Activated naive CD4-positive, alpha-beta T cell treated with anti-CD3 and anti-CD28 coated beads, Interleukin-2, amount 10 ng/mL, durations not matched to agents 7 days and 5 days (primary cell): ENCODE measurements at places on chromosomes 12 and 14.

- DNase-seq: no peak
These were observed 15.4 kb upstream of the ANKLE2 start for GRCh38 chr12:132776816-132777568.

DNA sequence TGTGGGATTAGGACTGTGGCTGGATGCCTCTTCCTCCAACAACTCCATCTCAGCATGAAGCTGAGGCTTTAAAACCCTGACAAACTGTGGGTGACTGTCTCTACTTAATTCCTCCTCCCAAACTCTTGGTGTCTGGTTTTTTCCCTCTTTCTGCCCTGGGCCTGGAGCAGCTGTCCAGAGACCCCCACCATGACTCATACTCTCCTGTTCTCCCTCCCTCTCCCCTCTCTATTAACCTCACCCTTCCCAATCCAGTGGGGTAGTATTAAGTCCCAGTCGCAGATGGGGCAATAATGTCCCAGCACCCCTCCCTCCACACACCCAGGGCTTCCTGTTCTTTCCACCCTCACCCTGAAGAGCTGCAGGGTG is 2.0 kb upstream of the DNAJC14 start:
- DNase-seq: no peak

- no peak for DNase-seq
These were observed 25.4 kb downstream of the PPM1A start for GRCh38 chr14:60274448-60274847.

DNA sequence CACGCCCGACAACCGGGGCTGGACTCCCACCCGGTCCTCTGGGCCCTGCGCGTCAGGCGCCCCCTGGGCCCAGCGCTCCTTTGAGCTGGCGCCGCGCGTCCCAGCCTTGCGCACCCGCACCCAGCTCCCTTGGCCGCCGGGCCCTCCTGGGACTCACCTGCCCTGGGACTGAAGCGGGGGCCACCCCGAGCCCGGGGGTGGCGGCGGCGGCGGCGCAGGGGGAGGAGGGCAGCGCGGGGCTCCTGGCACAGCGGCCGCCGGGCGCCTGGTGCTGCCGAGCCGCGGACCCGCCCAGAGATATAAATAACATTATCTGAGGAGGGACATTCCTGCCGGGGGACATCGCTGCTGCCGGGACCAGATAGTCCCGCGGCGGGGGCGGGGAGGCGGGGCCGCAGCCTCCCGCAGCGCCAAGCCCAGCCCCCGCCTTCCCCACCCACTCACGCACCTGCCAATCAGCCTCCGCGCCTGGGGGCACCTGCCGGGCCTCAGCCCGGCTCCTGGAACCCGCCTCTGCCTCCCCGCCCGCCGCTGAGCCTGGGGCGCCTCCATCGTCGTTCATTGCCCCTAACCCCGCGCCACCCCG is at the start of gene SPTB:
Gene SPTB (minus strand): TSS at position 273 of the 586 bp plus-strand sequence. CDS start 56,813 bp downstream, outside the sequence.
- DNase-seq: peak; percentile 73

- no peak for DNase-seq
These were observed 26.9 kb downstream of the CLEC6A start for GRCh38 chr12:8482571-8483061.

- no peak for DNase-seq
These were observed 2.8 kb downstream of the VPS29 start for GRCh38 chr12:110498984-110499706.

GRCh38 chr14:82805892-82806825 is 1272.5 kb upstream of the SEL1L start:
- no peak for DNase-seq

DNA sequence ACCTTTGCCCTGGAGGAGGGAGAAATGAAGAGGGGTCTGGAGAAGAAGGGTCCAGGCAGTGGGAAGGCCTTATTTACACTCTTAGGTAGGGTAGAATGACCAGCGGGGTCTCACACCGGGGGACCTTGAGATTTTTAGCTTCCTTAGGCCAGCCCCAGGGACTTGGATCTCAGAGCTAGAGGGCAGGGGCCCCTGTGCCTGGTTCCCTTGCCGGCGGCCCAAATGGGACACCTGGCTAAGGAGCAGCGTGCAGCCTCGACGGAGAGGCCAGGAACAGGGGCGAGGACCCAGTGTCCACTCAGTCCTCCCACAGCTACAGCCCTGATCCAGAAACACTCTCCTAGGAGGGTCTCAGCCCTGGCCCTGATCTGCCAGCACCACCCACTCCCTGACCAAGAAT is 41.8 kb downstream of the DIO3 start:
- DNase-seq: no peak

GRCh38 chr12:108316176-108317086 is 22.7 kb downstream of the CMKLR1 start:
- no peak for DNase-seq

DNA sequence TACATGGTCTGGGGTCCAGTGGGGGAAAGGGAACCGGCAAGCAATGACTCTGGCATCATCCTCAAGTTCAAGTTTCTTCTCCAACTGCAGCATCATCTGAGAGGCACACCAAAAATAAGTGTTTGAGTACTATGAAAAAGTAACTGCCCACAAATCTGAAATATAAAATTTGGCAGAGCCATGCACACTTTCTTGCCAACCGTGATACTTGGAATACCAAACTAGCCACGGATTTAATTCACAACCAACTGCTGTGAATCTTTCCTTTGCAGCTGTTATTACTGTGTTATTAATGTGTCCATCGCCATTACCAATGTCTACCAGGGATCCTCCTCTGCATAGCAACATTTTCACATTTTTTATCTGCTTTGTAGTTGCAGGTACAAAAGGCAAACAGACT is 74.6 kb downstream of the GXYLT1 start:
- no peak for DNase-seq

DNA sequence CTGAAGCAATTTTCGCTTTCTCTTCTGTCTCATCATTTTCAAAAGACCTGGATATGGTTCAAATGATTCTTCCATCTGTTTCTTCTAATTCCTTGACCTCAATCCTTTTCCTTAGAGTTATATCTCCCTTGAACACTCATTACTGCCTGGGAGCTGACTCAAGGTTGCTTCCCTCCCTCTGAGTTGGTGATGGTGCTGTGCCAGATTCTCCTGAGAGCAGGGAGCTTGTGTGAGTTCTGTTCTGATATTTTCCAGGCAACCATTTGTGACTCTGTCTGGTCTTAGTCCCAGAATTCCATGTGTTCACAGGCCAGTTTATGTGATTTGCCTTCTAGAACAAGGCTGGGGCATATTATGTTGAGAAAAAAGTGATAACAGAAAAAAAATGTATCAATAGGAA is 505.1 kb upstream of the SYT1 start:
- DNase-seq: no peak

DNA sequence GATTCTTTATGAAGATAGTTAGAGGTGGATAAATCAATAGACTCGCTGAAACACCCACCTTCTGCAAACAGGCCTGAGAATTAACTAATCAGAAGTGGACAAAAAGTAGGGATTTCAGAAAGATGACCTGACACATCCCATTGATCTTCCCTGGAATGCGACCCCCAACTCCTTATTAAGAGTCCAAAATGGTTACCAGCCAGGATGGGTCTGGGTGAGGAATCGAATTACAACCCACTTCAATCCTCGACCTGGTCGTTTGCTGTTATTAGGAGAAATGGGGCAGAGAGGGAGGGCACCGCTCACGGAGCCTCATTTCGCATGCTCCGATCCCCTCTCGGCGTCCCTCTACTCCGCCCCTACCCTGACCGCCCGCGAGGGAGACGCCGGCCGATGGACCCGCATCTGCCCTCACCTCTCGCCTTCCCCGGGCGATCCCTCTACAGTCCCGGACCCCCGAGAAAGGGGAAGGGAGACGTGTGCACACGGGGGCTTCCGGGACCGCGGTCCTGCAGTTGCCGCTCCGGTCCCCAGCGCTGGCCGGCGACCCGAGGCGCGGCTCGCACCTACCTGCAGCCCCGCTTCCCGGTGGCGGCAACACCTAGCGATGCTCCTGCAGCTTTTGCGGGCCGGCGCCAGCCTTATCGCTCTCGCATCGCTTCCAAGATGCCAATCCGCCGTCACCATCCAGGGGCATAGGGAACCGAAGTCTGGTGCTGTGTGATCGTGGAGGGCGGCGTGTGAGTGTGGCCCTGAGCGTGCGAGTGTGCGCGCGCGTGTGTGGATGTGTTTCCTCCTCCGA is 69.3 kb upstream of the USP15 start:
- peak; percentile 32 for DNase-seq

GRCh38 chr12:50058743-50059312 is 1.4 kb downstream of the ASIC1 start:
- peak; percentile 31 for DNase-seq

- DNase-seq: no peak
These were observed 277.9 kb downstream of the SSPN start for GRCh38 chr12:26473291-26473690.

DNA sequence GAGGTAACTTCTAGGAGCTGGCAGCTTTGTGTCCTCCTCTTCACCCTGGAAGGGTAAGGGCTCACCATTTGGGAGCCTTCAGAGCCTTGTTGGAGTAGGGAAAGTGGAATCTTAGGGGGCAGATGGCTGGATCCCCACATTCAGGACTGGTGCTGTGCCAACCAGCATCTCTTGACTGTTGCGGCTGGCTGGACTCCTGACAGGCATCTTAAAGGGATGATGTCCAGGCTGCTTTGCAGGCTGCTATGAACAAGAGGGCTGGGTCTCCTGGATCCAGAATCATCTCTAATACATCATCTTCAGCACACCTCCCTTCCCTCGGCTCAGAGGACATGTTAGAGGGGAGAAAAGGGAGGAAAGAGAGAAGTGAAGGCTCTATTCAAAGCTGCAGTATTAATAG is 4.4 kb downstream of the CACNB3 start:
- DNase-seq: no peak

DNA sequence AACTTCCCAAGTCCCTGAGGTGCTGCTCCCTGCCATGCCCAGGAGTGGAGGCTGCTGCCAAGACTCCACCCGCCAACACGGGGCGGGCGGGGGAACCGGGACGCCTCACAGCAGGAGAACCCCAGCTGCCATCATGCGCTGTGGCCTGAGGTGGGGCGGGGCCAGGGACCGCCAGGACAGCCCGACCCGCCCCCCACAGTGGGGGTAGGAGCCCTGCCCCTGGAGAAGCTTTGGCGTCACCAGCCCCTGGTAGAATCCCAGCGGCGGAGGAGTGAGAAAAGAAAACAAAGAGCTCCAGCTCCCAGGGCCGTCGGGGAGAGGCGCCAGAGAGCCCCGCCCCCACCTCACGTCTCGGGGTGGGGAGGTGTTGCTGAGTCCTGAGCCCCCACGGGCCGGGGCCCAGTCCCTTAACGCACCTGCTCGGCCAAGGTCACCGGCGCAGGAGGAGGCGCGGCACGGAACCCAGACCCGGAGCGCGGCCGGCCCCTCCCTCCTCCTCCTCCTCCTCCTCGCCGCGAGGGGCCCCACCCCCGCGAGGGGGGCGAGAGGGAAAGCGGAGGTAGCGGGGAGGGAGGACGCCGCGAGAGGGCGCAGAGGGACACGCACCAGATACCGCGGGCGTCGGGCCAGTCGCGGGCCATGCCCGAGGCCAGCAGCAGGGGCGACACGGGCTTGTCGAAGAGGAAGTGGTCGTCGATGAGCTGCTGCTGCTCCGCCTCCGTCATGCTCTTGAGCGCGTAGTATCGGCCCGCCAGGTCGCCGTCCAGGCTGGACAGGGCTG is 1.8 kb downstream of the CKB start:
- DNase-seq: peak; percentile 81

DNA sequence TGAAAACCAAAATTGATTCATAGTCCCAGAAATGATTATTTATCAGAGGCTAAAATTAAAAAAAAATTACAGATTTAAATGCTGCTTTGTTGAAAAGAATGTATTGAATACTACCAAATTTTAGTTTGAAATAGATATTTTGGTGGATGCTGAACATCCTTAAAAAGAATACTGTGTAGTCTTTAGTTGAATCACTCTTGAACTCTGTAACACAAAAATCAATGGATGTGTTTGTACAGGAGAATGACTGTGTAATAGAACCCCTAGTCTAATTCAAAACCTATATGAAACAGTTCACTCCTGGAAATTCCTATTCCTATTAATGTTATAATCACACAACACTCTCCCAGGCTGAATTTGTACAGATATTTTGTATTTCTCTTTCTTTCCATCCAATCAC is 1.5 kb upstream of the TSPAN8 start:
- no peak for DNase-seq

DNA sequence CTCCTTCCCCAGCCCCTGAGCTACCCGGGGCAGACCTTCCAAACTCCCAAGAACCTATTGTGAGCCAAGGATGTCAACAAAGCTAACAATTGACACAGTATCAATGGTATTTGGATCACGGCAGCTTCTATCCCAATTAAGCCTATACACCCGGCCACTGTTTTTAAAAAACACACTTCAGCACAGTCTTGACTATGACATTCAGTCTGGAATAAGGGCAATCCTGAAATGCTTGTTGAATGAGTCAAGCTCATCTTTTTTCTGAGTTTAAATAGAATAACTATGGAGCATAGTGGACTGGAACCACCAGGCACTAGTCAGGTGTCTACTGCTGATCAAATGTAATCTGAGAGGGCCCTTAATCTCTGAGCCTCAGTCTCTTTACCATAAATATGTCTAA is 5.7 kb downstream of the DENND5B start:
- no peak for DNase-seq

DNA sequence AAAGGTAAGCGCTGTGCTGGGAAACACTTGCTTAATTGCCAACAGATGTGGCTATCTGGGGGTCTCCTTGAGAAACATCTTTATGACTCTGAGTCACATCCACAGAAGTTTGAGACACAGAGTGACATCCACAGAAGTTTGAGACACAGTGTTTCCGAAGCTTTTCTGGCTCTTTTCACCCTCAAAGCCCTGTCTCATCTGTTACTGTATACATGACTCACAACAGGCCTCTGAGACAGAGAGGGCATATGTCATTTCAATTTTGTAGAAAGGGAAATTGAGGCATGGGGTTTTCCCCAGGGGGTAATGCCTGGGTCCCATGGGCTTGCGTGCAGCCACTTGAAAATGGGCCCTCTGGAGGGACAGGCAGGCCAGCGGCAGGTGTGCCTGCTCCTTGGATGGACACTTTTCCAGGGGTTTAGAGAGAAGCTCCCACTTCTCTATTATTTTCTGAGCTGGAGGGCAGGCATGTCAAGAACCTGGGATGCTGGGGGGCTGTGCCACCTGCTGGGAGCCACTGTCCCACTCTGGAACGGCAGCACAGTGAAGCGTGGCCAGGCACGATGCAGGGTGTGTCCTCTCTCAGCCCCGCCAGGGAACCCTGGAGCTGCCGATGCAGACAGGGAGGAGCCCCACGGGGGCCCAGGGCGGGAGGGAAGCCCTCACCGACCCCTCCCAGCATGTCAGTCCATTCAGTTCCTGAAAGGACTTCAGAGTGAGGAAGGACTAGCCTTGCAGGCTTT is 111.3 kb upstream of the FKBP4 start:
- no peak for DNase-seq

- DNase-seq: no peak
These were observed 36.0 kb downstream of the GCH1 start for GRCh38 chr14:54866588-54866987.

GRCh38 chr14:104290058-104290667 is 151.8 kb downstream of the KIF26A start:
- peak; percentile 19 for DNase-seq

GRCh38 chr14:68015356-68016254 is 196.0 kb downstream of the RAD51B start:
- no peak for DNase-seq

GRCh38 chr14:97028382-97028781 is 231.2 kb downstream of the VRK1 start:
- no peak for DNase-seq

- DNase-seq: no peak
These were observed 1.4 kb downstream of the NFKBIA start for GRCh38 chr14:35403114-35403602.
